ENCODE measurements at places on chromosomes 2 and 18. TPM values are rescaled to one million over a fixed set of nuclear protein-coding genes. Genes with fewer than 3 reads are reported as not detected.

Gene ZEB2
- 0.32 TPM for total RNA-seq

Gene LRATD1
- total RNA-seq: 14.2 TPM

Gene GEN1
- total RNA-seq: 29.6 TPM

Gene CFAP65
- total RNA-seq: 1.3 TPM

Gene SNTG2
- total RNA-seq: not detected

Gene RIT2
- not detected for total RNA-seq

Gene GPBAR1
- 1.1 TPM for total RNA-seq

Gene EEF1B2
- total RNA-seq: 340 TPM

Gene ZNF521
- not detected for total RNA-seq

Gene CDH19
- total RNA-seq: 0.27 TPM

Gene SPHKAP
- total RNA-seq: not detected

Gene EMILIN2
- 8.0 TPM for total RNA-seq

DNA sequence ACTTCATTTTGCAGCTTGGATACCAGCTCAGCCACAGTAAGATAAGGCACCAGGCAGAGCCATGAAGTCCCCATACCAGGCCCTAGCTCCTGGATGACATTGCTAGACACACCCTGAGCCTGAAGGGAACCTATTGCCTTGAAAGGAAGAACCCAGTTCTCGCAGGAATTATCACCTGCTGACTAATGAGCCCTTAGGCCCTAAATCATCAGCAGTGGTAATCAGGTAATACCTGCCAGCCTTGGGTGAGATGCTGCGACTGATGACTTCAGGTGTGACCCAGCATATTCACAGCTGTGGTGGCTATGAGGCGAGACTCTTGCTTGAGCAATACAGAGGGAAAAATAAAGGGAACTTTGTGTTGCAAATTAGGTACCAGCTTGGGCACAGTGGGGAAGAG lies 24.9 kb downstream of the CLK1 start:
- H3K27ac ChIP-seq: no peak overlapping the region
- no peak for DNase-seq
- no peaks in the 10 kb centered on the region for H3K27me3 ChIP-seq

GRCh38 chr2:66771359-66771976 lies 336.5 kb downstream of the MEIS1 start:
- H3K36me3 ChIP-seq: no peaks in the 10 kb centered on the region
- DNase-seq: no peak
- H3K27ac ChIP-seq: no peak overlapping the region
- H3K4me1 ChIP-seq: no peaks in the 10 kb centered on the region
- no peaks in the 10 kb centered on the region for H3K27me3 ChIP-seq

GRCh38 chr2:28981620-28982376 lies 700 bp downstream of the TOGARAM2 start:
- DNase-seq: no peak
- no peaks in the 10 kb centered on the region for H3K27me3 ChIP-seq
- H3K4me1 ChIP-seq: peaks cover 23% of the 10 kb centered on the region
- H3K27ac ChIP-seq: no peak overlapping the region
- no peak overlapping the region for H3K4me3 ChIP-seq

GRCh38 chr2:69166812-69167468 lies 154.0 kb downstream of the ANTXR1 start:
- no peak for DNase-seq
- no peaks in the 10 kb centered on the region for H3K36me3 ChIP-seq
- H3K4me1 ChIP-seq: peaks cover 13% of the 10 kb centered on the region
- H3K27me3 ChIP-seq: peaks cover 65% of the 10 kb centered on the region

- H3K27me3 ChIP-seq: no peaks in the 10 kb centered on the region
- H3K27ac ChIP-seq: no peak overlapping the region
- no peak overlapping the region for H3K4me3 ChIP-seq
Observed at GRCh38 chr2:160541745-160542144, 48.1 kb upstream of the RBMS1 start.

- no peaks in the 10 kb centered on the region for H3K4me1 ChIP-seq
- no peak overlapping the region for H3K27ac ChIP-seq
- H3K4me3 ChIP-seq: no peak overlapping the region
- DNase-seq: no peak
Observed at GRCh38 chr2:236338495-236339184, 74.4 kb upstream of the ASB18 start.

GRCh38 chr2:64404002-64404731 lies 49.8 kb upstream of the LGALSL start:
- peaks cover 11% of the 10 kb centered on the region for H3K36me3 ChIP-seq
- peaks cover 49% of the 10 kb centered on the region for H3K4me1 ChIP-seq
- H3K4me3 ChIP-seq: no peak overlapping the region
- no peak overlapping the region for H3K27ac ChIP-seq

- H3K27me3 ChIP-seq: no peaks in the 10 kb centered on the region
- peak overlapping the region; percentile 8 for H3K4me3 ChIP-seq
- peaks cover 6% of the 10 kb centered on the region for H3K36me3 ChIP-seq
- H3K27ac ChIP-seq: peak overlapping the region; percentile 83
- DNase-seq: peak; percentile 59
- peaks cover 26% of the 10 kb centered on the region for H3K4me1 ChIP-seq
Observed at GRCh38 chr2:128536925-128537620, 218.4 kb upstream of the HS6ST1 start.

- no peak overlapping the region for H3K4me3 ChIP-seq
- no peaks in the 10 kb centered on the region for H3K4me1 ChIP-seq
- H3K27me3 ChIP-seq: peaks cover 37% of the 10 kb centered on the region
- no peak overlapping the region for H3K27ac ChIP-seq
- DNase-seq: no peak
Observed at GRCh38 chr18:76670564-76671288, 151.6 kb upstream of the ZNF236 start.

- no peaks in the 10 kb centered on the region for H3K27me3 ChIP-seq
- H3K27ac ChIP-seq: no peak overlapping the region
- no peak overlapping the region for H3K4me3 ChIP-seq
- H3K36me3 ChIP-seq: no peaks in the 10 kb centered on the region
- no peaks in the 10 kb centered on the region for H3K4me1 ChIP-seq
Observed at GRCh38 chr2:220748875-220749479, 823.1 kb downstream of the EPHA4 start.

DNA sequence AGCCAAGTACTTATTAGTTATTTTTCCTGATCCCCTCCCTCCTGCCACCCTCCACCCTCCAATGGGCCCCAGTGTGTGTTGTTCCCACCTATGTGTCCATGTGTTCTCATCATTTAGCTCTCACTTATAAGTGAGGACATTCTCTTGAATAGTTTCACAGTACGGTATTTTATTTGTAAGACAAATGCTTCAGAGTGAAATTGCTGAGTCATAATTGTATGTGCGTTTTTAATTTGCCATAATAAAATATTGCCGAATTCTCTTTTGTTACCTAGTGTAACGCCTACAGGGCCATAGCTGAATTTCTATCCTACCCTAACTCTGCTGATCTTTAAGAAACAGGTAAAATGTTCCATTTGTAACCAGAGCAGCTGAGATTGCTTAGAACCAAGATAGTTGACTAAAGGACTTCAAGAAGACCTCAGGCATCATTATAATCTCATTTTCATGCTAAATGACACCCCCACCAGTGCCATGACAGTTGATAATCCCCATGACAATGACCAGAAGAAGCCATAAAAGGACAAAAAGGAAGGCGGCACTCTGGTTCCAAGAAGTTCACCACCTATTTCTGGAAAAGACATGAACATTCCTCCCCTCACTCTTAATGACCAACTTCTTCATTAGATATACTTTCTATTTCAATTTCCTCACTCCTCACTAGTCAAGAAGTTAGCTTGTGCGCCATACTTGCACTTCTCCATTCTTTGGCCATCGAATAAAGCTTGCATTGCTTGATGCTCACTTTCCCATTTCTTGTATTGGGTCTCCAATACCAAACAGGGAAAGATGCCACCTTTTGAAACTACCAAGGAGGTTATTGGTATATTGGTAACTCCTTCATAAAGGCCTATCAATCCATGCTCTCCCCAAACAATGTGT lies 18.4 kb downstream of the SCN9A start:
- H3K4me3 ChIP-seq: no peak overlapping the region
- no peak overlapping the region for H3K27ac ChIP-seq
- H3K36me3 ChIP-seq: no peaks in the 10 kb centered on the region
- H3K27me3 ChIP-seq: no peaks in the 10 kb centered on the region
- no peak for DNase-seq
- H3K4me1 ChIP-seq: peaks cover 21% of the 10 kb centered on the region

GRCh38 chr2:97348265-97348664 lies 235.3 kb downstream of the ANKRD36 start:
- H3K27ac ChIP-seq: no peak overlapping the region
- no peak for DNase-seq
- H3K4me3 ChIP-seq: no peak overlapping the region
- peaks cover 50% of the 10 kb centered on the region for H3K27me3 ChIP-seq
- H3K36me3 ChIP-seq: no peaks in the 10 kb centered on the region
- no peaks in the 10 kb centered on the region for H3K4me1 ChIP-seq

- no peaks in the 10 kb centered on the region for H3K27me3 ChIP-seq
- no peak overlapping the region for H3K27ac ChIP-seq
- DNase-seq: no peak
Observed at GRCh38 chr2:44560941-44561340, 199.2 kb downstream of the CAMKMT start.

GRCh38 chr2:84701880-84702279 lies 179.0 kb downstream of the TRABD2A start:
- H3K4me1 ChIP-seq: no peaks in the 10 kb centered on the region
- DNase-seq: no peak
- no peaks in the 10 kb centered on the region for H3K27me3 ChIP-seq
- H3K27ac ChIP-seq: no peak overlapping the region

DNA sequence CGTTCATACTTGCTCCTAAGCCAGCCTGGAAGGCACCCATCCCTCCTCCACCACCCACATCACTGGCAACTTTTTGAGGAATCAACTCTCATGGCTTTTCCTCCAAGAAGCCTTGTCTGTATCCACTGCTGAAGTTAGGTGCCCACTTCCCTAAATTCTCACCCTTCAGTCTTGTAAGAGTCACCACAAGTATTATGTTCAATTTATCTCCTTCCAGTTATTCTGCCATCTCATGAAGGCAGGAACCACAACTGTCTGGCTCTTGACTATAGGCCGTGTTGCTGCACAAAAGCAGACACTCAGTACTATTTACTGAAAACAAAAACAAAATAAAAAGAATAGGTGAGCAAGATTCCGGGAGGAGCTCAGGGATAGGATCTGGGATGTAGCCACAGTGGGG lies 234.8 kb downstream of the CYRIA start:
- peaks cover 35% of the 10 kb centered on the region for H3K27me3 ChIP-seq
- no peaks in the 10 kb centered on the region for H3K36me3 ChIP-seq
- no peaks in the 10 kb centered on the region for H3K4me1 ChIP-seq
- no peak for DNase-seq
- H3K4me3 ChIP-seq: no peak overlapping the region

DNA sequence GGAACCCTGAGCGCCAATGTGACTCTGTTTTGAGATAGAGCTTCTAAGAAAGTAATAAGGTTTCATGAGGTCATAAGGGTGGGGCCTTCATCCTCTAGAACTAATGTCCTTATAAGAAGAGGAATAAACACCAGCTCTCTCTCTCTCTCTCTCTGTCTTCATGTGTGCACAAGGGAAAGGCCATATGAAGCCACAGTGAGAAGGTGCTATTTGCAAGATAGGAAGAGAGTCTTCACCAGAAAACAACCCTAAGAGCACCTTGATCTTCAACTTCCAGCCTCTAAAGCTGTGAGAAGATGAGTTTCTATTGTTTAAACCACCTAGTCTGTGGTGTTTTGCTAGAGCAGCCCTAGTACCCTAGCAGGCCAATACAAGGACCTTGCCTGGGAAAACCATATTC lies 55.8 kb downstream of the DOCK10 start:
- no peak for DNase-seq
- no peaks in the 10 kb centered on the region for H3K27me3 ChIP-seq
- H3K4me1 ChIP-seq: no peaks in the 10 kb centered on the region
- no peak overlapping the region for H3K4me3 ChIP-seq
- H3K36me3 ChIP-seq: no peaks in the 10 kb centered on the region
- no peak overlapping the region for H3K27ac ChIP-seq

DNA sequence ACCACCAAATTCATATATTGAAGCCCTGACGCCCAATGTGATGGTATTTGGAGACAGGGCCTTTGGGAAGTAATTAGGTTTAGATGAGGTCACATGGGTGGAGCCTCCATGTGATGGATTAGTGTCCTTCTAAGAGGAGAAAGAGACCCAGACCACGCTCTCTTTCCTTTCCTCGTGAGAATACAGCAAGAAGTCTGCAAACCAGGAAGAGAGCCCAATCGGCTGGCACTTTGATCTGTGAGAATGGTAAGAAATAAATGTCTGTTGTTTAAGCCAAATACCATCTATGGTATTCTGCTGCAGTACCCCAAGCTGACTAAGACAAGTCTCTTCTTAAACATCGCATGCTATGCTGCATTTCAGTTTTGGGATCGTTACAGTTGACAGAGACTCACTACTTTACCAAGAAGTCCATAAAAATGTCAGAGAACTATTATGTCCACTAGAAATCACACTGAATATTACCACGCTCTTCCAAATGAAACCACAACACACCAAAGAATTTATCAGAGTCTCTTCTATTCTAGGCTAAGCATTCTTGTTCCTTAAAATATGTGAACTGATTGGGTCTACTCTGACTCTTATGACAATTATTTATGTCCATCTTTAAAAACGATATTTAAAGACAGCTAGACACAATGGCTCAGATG lies 48.5 kb downstream of the LPIN2 start:
- H3K4me3 ChIP-seq: no peak overlapping the region
- no peaks in the 10 kb centered on the region for H3K36me3 ChIP-seq
- H3K4me1 ChIP-seq: peaks cover 9% of the 10 kb centered on the region
- no peaks in the 10 kb centered on the region for H3K27me3 ChIP-seq

- no peaks in the 10 kb centered on the region for H3K36me3 ChIP-seq
- H3K4me1 ChIP-seq: peaks cover 23% of the 10 kb centered on the region
- peaks cover 3% of the 10 kb centered on the region for H3K27me3 ChIP-seq
- no peak for DNase-seq
- H3K4me3 ChIP-seq: no peak overlapping the region
Observed at GRCh38 chr2:47631306-47631705, 151.6 kb upstream of the MSH6 start.

DNA sequence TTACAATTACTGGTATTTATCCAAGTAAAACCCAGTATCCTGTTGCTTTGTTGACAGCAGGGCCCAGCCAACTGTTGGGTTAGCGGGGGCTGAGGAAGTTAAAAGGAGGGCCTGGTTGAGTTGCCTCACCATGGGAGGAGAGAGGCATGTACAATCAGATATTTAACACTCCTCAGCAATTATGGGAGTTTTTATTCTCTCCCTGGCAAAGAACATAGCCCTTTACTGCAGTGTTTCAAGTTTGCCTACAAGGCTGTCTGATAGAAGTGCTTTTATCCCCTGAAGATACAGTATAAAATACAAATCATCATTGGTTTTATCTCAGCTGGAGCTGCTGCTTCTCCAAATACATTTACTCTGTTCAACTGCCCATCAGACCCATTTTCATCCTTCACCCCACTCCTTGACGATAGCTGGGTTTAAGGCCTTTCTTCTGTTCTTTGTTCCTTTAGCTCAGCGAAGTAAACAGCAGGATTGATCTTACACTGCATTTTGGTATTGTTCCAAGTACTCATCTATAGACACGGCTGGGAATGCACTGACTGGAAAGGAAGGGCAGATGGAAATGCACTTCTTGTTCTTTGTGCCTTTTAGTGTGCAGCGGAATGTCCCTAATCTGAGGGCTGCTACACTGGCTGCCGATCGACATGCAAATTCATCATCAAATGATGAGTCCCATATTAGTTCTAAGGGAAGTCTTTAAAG lies 402.5 kb upstream of the SPRED2 start:
- no peaks in the 10 kb centered on the region for H3K4me1 ChIP-seq
- no peak for DNase-seq
- H3K4me3 ChIP-seq: no peak overlapping the region
- H3K27me3 ChIP-seq: peaks cover 34% of the 10 kb centered on the region

GRCh38 chr2:54464341-54464740 lies 8.2 kb downstream of the SPTBN1 start:
- H3K27me3 ChIP-seq: no peaks in the 10 kb centered on the region
- H3K4me1 ChIP-seq: no peaks in the 10 kb centered on the region
- no peak for DNase-seq

- H3K36me3 ChIP-seq: no peaks in the 10 kb centered on the region
- H3K27me3 ChIP-seq: no peaks in the 10 kb centered on the region
- DNase-seq: no peak
- H3K27ac ChIP-seq: no peak overlapping the region
Observed at GRCh38 chr2:33491441-33492084, 15.1 kb downstream of the RASGRP3 start.
